Esophagus squamous epithelium (tissue), 5 donors: ENCODE measurements at places on chromosomes 1 and 21.

DNA sequence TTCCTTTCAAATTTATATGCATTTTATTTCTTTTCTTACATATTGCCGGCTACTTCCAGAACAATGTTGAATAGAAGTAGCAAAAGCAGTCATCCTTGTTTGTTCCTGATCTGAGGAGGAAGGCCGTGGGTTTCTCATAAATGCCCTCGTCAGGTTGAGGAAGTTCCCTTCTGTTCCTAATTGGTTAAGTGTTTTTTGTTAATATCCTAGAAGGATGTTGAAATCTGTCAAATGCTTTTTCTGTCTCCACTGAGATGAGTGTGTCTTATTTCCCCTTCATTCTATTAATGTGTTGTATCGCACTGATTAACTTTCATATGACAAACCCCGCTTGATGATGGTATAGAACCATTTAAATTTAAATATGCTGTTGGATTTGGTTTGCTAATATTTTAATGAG lies 15.4 kb downstream of the TTLL10 start:
- no peak for DNase-seq

DNA sequence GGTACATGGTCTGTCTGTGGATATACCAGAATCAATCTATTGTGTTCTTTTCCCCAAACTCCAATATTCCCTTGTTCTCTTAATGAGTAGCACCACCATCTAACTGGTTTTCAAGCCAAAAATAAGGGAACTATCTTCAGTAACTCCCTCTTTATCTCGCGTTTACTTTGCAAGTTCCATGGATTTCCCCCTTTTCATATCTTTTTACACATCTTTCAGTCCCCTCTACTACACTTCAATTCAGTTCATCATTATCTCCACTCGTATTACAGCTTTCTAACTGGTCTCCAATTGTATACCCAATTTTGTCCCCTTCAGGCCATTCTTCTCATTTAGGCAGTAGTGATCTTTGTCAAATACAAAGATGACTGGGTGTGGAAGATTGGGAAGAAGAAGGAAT lies 4.1 kb upstream of the TMCO1 start:
- DNase-seq: no peak

DNA sequence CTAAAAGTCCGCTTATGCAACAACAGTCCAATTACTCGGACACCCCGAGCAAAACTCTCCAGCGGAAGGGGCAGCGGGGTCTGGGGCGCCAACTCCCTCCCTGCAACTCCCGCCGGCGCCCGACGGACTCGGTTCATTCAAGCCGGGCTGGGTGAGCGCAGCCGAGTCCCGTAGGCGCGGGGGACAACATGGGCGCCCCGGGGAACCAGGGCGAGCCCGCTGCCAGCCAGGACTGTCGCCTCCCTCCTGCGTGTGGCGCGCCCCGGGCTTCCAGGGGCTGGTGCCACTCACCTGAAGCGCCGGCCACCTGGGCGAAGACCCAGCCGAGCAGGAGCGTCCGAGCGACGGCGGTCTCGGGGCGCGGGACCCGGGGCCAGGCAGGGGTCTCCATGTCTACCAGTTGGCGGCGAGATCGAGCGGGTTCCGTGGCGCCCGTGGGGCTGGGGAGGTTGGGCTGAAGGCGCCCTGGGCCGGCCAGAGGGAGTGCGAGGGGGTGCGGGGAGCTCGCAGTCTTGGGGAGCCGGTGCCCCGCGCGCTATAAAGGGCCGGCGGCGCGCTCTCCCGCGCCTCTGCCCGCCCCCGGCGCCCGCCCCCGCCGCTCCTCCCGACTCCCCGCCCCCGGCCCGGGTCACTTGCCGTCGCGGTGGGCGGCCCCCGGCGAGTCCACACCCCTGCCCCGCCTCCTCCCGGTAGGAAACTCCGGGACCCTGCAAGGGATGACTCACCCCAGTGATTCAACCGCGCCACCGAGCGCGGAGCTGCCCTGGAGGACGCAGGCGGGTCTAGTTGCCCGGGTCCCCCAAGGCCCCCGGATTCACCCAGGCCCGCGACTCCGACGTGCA lies at the start of gene F3:
Gene F3 (minus strand): TSS at position 514 of the 842 bp plus-strand sequence. CDS start 123 bp downstream, at position 391.
- DNase-seq: peak; percentile 6

GRCh38 chr1:236795757-236796667 lies 920 bp downstream of the MTR start:
- no peak for DNase-seq

DNA sequence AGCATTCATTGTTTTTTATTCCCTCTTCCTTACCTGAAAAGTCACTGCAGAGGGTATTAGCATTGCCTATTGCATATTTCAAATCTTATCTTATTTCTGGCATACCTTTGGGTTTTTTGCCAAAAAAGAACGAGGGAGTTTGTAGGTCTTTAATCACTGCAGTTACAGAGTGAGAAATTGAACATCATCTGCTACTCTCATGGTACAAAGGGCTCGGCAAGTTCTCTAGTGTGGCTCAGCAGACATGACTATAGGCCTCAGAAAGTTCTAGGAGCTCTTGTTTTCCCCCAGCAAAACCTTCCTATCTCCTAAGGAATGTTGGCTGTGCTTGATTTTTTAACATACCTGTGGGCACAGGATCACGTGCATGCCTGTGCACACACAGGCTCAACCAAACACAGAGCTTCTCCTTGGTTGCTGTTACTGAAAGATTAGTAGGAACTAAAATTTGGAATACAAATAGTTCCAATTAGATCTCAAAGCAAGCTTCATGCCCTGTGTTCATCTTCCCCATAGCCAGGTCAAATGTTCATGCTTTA lies 69.7 kb downstream of the CCDC185 start:
- DNase-seq: no peak

- DNase-seq: no peak
Observed at GRCh38 chr1:90351019-90351418, 356.1 kb downstream of the ZNF326 start.

- DNase-seq: no peak
Observed at GRCh38 chr1:41502912-41503311, 18.4 kb upstream of the EDN2 start.
